Type B pancreatic cell (in vitro differentiated cells): ENCODE measurements at places on chromosomes 16 and 17. TPM values are rescaled to one million over a fixed set of nuclear protein-coding genes. Genes with fewer than 3 reads are reported as not detected.
A peak's percentile ranks its signal among the peaks of the same experiment; 100 is the strongest.

The CCL15 gene
- 2.0 and 5.0 TPM in 2 replicates for total RNA-seq

DNA sequence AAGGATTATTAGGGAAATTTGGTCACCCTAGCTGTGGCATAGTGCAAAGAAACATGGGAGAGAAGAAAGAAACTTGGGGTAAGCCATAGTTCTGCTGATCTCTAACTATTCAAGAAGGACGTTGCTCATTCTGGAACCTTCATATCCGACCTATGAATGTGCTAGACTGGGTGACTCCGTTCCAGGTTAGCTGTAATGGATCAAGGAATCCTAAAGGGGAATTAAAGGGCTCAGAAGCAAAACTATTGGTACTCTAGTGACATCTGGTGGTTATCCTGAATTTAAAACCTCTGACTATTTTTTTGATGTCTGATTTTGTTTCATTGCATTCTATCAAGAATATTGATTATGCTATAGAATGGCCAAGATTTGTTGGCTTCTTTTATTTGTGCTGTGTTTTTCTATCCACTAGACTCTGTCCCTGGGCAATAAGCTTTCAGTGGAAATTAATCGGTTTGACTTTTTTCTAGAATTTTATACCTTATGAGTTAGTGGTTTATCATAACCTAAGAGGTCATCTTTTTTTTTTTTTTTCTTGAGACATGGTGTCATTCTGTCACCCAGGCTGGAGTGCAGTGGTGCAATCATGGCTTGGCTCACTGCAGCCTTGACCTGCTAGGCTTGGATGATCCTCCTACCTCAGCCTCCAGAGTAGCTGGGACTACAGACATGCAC, 19.5 kb downstream of the PCTP start:
- peaks cover 49% of the 10 kb centered on the region for H3K36me3 ChIP-seq
- H3K27ac ChIP-seq: no peak overlapping the region
- peaks cover 25% of the 10 kb centered on the region for H3K4me1 ChIP-seq
- H3K27me3 ChIP-seq: no peaks in the 10 kb centered on the region

DNA sequence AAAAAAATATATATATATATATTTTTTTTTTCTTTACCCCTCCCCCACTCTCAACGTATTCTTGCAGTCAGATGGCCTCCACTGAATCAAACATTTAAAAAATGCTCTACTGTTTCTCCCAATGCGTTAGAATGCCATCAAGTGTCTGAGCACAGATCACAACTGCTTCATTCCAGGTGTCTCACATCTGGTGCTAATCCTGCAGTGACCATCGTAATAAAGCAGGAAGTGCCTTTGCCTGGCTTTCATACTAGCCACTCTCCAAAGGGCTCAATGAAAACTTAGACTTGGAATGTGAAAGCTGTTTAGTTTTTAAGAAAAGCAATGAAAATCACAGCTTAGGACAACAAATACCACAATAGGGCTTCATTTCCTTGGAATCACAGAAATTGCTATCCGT, 37.2 kb downstream of the SKAP1 start:
- no peak for DNase-seq
- H3K36me3 ChIP-seq: no peaks in the 10 kb centered on the region
- H3K4me3 ChIP-seq: no peak overlapping the region

GRCh38 chr16:83539736-83540490, 267.9 kb upstream of the HSBP1 start:
- H3K4me1 ChIP-seq: no peaks in the 10 kb centered on the region
- H3K4me3 ChIP-seq: no peak overlapping the region
- H3K36me3 ChIP-seq: no peaks in the 10 kb centered on the region
- H3K27me3 ChIP-seq: peaks cover 23% of the 10 kb centered on the region
- DNase-seq: no peak

- peak overlapping the region; percentile 91 for H3K27ac ChIP-seq
- peaks cover 9% of the 10 kb centered on the region for H3K27me3 ChIP-seq
- peaks cover 26% of the 10 kb centered on the region for H3K4me1 ChIP-seq
- no peaks in the 10 kb centered on the region for H3K36me3 ChIP-seq
Observed at GRCh38 chr17:78316867-78317789, 42.7 kb downstream of the SOCS3 start.

GRCh38 chr17:76491271-76492122, 9.7 kb downstream of the RHBDF2 start:
- H3K36me3 ChIP-seq: no peaks in the 10 kb centered on the region
- no peak for DNase-seq
- no peak overlapping the region for H3K4me3 ChIP-seq
- peak overlapping the region; percentile 85 for H3K27ac ChIP-seq
- no peaks in the 10 kb centered on the region for H3K27me3 ChIP-seq
- H3K4me1 ChIP-seq: peaks cover 11% of the 10 kb centered on the region
